ENCODE measurements at places on chromosomes 5 and 9.

DNA sequence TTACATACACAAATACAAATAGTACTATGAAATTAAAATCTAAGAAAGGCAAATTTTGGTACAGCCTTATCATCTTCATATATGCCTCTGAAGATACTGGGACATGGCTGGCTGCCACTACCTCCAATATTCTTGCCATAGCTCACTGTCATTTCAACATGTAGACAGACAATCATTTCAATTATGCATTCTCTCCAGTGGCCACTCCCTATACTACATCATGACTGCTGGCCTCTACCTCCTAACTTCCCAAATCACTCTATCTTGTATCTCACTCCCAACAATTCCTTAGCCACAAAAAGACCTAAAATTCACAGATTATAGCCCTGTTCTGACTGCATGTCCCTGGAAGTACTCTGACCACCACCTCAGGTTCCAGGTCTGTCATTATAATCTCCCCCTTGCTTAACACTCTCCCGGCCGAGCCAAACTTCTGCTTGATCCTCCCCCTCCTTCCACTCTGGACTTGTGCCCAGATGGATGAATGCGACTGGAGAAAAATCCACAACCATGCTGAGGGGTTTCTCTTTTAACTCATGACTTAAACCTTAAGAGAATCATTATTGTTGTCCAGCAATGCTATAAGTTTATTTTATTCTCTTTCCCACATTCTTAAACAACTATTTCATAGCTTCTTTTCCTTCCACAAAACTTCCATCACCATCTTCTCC lies 225.3 kb upstream of the TLE4 start:
- DNase-seq, result no peak

DNA sequence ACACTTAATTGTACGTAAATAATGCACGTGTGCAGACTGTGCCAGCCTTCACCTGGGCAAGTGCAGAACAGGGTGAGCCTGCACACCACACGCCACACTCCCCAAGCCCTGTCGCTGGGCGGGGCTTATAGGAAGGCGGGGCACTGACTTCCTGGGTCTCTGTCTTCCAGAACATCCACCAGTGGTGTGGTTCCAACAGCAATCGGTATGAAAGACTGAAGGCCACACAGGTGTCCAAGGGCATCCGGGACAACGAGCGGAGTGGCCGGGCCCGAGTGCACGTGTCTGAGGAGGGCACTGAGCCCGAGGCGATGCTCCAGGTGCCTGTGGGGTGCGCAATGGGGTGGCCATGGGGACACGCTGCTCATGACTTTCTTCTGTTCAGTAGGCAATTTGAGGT lies 44.2 kb downstream of the GSN start:
- DNase-seq, result no peak

DNA sequence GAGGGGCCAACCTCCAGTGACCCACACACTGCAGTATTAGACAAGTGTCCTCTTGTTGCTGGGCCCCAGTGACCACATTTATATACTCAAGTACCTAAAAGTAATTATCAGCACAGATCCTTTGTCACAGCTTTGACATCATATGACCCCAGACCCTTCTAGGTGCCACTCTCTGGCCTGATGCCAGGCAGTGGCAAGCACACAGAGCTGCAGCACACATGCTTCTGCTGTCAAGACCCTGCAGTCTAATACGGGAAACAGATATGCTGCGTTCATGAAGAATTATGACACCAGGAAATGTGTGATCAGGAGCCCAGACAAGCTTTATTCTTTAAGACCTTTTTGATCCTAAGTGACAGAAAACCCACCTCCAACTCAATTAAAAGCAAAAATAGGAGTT lies 63.8 kb upstream of the AFAP1L1 start:
- DNase-seq, result no peak

GRCh38 chr5:116766470-116766947 lies 191.9 kb upstream of the SEMA6A start:
- DNase-seq, result peak; percentile 63

DNA sequence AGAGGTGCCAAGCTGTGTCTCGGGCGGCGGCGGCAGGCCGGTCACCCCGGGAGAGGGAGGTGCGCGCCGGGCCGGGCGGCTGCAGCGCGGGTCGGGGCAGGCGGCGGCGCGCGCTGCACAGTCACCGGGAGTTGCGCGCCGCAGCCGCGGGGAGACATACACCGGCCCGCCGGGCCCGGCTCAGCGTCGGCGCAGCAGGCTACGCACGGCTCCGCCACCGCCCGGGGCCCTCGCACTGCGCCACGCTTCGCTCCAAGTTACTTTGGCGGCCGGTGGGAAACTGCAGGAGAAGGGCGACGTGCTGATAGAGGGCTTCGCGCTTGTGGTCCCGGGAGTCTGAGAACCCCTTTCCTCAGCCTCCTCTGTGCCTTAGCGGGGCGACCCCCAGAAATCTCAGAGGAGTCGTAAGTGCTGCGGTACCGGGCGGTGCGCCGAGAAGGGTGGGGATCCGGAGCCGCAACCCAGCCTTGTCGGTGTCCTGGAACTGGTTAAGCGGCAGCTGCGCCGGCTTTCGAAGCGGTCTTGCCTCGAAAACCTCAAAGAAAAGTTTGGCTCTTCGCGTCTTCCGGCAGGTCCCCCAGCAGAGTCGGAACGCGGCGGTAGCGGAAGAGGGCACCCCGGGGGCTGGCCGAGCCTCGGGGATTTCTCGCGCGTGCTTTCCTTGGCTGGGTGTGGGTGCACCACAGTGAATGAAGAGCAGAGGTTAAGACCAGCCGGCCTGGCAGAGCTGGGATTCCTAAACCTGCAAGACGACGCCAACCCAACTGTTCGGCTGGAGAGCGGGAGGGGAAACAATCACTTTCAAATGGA lies at the start of gene EFNA5:
EFNA5 (minus strand) TSS at position 6 of the 810 bp plus-strand sequence.
- peak; percentile 52 for DNase-seq

DNA sequence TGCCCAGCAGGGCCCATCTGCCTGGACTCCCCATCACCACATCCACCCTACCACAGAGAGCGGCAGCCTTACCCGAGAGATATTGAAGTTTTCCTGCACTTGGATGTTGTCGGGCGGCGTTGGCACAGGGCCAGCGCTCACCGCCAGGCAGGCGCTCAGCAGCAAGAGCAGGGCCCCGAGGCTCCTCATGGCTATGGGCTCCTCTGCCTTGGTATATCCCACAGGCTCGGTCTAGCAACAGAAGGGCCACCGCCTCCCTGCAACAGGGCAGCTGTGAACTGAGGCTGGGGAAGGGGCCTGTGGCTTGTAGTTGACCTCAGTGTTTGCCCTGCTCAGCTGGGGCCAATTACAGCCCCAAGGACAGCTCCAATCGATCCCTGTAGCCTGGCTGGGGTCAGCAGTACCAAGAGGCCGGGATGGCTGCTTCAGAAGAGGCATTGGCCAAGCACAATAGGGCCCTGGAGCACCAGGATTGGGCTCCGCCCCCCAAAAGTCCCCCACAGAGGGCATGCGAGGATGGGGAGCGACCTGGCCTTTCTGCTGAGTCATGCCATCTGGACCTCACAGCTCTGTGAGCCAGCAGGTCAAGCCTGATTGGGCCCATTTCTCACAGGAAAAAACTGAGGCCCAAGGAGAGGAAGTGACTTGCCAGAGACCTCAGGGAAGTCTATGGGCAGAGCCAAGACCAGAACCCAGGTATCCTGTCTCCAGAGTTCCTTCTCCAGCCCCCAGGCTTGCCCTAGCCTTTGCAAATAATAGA lies at the start of gene AMBP:
AMBP (minus strand) TSS at position 280 of the 760 bp plus-strand sequence; CDS start at position 189, 91 bp downstream.
- no peak for DNase-seq

- DNase-seq, result peak; percentile 67
These were observed 4.3 kb upstream of the AHRR start for GRCh38 chr5:317086-317811.

DNA sequence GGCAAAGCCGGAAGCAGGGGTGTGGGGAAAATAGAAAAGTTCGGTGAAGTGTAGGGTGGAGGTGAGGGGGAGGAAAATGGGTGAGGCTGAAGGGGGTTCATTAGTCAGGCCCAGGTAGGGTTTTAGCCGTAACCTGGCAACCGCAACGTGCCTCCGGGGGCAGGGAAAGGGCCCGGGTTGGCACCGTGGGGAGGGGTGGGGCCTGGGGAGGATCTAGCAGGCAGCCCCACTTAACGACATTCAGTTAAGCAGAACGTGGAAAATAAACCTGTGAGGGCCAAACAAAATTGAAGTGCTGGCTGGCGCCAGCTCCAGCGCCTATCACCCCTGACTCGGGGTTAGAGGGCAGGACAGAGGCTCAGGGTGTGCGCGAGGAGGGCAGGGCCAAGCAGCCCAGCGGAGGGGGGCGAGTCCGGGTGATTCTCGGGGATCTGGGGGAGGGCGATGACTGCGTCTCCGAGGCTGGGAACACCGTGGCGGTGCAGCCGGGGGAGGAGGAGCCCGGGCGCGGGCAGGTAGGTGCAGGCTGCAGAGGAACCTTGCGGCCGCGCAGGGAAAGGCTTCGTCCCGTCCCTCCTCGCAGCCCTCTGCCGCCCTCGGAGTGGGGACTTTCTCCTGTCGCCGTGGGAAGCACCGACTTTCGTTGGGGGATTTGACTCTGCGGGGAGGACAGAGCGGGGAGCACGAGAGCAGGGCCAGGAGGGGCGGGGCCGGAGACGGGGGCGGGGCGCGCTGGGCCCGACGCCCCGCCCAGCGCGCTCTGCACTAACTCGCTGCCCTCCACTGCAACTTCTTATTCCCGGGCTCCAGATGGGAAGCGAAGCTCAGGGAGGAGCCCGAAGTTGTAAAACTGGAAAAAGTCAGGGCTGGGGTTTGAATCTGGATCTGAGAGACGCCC lies 5.1 kb downstream of the RGS14 start:
- no peak for DNase-seq

GRCh38 chr5:79191457-79191856 lies 44.5 kb upstream of the JMY start:
- DNase-seq, result no peak

GRCh38 chr9:7376833-7377232 lies 422.7 kb downstream of the DMAC1 start:
- peak; percentile 17 for DNase-seq

GRCh38 chr5:134784241-134784920 lies 25.8 kb downstream of the DDX46 start:
- no peak for DNase-seq

DNA sequence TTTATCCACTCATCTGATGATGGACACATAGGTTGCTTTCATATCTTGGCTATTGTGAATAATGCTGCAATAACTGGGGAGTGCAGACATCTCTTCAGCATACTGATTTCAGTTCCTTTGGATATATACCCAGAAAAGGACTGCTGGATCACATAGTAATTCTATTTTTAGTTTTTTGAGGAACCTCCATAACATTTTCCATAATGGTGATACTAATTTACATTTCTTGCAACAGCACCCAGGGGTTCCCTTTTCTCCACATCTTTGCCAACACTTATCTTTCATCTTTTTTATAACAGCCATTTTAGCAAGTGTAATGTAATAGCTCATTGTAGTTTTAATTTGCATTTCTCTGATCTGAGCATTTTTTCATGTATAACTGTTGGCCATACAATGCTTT lies 34.1 kb upstream of the NR4A3 start:
- no peak for DNase-seq

DNA sequence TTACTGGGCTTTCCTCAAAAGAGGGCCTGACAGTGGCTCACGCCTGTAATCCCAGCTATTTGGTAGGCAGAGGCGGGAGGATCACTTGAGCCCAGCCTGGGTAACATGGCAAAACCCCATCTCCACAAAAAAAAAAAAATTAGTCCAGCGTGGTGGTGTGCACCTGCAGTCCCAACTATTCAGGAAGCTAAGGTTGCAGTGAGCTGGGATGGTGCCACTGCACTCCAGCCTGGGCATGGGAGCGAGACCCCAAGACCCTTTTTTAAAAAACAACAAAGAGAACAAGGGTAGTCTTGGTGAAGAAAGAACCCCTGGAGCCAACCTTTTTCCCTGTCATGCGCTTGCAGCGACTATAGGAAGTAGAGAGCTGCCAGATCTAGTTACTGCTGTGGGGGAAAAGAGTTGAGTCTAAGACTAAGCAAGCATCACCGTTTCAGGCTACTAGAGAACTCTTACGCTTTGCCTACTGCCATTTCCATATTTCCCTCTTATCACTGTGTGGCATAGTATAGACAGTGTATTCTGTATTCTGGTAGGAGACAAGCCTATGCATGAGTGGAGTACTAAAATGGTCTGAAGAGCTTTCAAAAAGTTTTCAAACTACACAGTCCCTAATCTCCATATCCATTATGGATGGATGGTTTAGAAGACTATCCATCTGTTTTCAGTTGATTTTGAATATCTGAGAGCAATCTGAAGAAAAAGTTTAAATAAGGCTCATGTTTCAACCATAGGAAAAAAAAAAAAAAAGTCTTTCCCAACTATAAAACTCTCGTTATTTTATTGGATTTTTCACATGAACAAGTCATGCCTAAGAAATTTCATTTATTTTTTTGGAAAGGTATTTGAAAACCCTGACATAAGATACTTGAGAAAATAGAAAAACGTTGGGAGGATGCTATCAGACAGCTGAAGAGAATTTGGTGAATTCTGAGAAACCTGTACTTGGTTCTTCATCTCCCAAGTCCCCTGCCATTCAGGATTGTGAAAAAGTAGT lies 2.6 kb downstream of the C9orf40 start:
- DNase-seq, result peak; percentile 36

- DNase-seq, result no peak
These were observed 24.6 kb upstream of the LRRC14B start for GRCh38 chr5:166441-167372.

GRCh38 chr9:129064499-129064908 lies 16.4 kb upstream of the DOLPP1 start:
- no peak for DNase-seq

DNA sequence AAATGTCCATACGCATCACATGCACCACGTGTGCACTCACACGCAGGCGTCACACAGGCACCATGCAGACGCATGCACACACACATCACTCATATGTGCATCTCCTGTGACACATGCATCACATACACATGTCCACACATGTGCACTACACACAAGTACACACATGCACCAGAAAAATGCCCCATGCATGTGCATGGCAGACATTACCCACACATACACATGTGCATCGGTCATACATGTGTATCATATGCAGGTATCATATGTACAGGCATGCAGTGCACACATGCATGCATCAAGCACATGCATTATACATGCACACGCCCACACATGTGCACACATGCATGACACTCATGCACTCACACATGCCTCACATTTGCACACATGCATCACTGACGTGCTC lies 26.1 kb downstream of the ADAMTS2 start:
- no peak for DNase-seq

DNA sequence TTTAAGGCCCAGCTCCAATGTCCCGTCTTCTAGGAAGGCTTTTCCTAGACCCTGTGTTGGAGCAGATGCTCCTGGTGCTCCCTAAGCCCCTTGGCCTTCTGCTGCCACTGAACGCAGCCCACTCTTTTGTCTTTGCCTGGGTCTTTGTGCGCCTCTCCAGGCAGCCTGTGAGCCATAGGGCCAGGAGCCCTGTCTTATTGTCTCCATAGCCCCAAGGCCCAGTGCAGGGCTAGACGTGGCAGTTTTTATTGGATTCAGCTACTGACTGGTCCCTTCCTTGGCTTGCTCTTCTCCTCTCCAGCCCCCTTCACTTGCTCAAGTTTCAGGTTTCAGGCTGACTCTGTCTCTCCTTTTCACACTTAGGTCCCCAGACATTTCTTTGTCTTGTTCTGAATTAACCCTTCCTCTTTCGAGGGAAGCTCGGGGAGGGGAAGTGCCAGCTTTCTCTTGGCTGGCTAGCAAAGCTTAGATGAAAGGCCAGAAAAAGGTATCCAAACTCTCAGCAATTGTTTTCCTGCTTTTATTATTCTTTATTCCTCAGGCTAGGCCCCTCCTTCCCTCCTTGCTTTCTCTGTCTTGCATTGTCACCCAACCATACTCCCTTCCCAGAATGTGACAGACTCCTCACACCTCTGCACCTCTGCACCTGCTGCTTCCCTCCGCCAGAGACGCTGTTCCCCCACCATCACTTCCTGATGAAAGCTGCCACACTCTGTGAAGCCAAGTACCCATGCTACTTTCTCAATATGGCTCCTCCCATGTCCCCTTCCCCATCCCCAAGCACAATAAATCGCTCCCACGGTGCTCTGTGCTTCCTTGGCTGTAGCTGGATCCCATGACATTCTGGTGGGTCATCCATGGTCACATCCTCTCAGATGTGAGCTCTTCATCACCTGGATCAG lies 101.6 kb upstream of the CPEB4 start:
- DNase-seq, result no peak

Data from fibroblast of gingiva (primary cell).